GM10248 (cell line): ENCODE measurements at places on chromosomes 7 and 10.

- DNase-seq = no peak
Measured at GRCh38 chr7:131011432-131011742, 277.4 kb upstream of the KLF14 start.

DNA sequence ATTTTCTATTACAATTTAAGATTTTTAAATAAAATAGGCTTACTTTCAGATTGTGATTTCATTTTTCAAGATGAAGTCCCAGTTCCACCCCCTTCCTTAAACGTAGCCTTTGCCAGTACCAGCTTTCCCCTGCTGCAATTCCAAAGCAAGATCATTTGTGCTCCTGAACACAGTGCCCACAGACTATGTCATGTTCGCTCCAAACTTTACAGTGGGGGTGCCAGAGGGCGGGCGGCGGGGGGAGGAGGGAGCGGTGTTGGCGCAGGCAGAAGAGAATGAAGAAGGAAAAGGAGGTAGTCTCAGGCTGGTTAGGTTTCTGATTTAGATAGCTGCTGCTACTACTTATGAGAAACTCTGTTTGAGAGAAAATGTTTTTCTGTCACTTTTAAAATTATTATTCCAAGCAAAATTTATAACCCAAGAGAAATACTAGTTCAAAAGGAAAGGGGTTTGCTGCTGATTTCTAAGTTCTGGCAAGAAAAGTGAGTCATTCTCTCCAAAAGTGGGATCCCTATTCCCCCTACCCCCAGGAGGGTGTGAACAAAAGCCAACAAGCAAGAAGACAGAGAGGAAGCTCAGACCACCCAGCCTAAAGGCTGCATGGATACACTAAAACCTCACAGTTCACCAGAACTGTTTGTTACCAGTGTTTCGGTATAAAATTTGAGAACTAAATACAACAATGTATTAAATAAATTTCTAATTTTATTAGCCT, 109.6 kb downstream of the SRPK2 start:
- no peak for DNase-seq

GRCh38 chr10:4247379-4247778, 462.4 kb upstream of the KLF6 start:
- no peak for DNase-seq

DNA sequence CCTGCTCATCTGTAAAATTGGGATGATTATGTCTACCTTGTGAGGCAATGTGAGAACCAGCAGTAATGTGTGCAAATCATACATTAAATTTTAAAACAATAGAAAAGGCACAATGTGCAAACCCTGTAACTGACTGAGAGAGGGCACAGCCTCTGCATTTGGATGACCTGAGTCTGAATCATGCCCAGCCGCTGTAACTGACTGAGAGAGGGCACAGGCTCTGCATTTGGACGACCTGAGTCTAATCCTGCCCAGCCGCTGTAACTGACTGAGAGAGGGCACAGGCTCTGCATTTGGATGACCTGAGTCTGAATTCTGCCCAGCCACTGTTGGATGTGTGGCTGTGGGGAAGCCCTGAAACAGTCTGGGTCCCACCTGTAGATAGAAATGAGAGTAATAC, 351.5 kb upstream of the SHH start:
- no peak for DNase-seq

GRCh38 chr7:27171637-27172314, 2.3 kb downstream of the HOXA10 start:
- DNase-seq = no peak

DNA sequence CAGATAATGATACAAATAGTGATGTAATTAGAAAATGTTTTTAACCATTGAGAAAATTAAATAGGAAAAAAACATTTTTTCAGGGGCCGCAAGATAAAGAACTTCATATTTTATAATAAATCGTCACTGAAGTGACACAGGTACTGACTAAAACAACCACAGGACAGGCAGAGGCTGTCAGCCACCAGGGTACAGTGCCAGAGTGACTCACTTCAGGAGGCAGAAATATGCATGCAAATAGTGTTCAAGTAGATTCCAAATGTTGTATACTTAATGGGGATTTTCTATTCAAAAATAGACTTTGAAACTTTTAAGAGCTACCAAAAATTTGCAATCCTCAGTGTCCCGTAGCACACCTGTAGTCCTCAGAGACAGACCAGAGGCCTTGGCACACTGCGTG, 68.6 kb downstream of the FRMPD2 start:
- DNase-seq = no peak

DNA sequence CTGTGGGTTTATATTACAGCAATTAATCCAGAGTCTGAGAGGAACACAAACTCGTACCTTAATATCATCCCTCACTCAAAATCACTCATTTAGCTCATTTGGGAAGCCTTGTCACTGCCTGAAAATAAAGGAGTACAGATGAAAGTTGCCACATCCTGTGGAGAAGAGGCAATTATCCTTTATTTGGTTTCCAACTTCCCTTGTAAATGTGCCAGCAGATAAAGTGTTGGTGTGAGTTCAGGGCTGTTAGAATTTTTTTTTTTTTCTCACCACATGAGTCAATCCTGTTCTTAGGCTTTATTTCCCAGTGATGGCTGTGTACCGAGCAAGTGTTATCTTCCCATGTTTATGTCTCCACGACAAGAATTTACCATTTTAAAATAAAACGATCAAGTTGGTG, 99.0 kb upstream of the SMIM30 start:
- no peak for DNase-seq

GRCh38 chr10:71860243-71861029, 9.4 kb upstream of the PSAP start:
- DNase-seq = peak; percentile 58

GRCh38 chr10:127556916-127557315, 7.8 kb downstream of the NPS start:
- no peak for DNase-seq

GRCh38 chr10:73639286-73639685, 2.0 kb downstream of the MYOZ1 start:
- DNase-seq = no peak

GRCh38 chr10:128419466-128420019, 293.3 kb upstream of the MKI67 start:
- no peak for DNase-seq

DNA sequence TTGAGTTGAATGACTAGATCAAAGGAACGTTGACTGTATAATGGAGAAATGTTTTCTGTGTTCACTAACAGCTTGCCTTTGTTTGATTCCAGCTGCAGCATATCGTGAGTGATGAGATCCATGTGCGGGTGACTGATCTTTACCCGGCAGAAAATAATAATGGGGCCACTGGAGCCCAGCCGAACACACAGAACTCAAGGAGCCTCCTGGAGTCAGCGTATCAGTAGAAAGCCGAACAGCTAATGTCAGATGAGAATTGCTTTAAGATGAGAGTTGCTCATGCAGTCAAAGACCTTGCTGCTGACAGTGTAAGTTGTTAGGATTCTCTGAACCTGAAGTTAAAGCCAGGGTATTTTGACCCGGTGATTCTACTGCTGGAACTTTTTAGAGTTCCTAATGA, 34.3 kb upstream of the MTPAP start:
- DNase-seq = no peak

- no peak for DNase-seq
Measured at GRCh38 chr7:144378651-144379050, 23.4 kb downstream of the ARHGEF5 start.

GRCh38 chr10:113214331-113214730, 264.3 kb downstream of the TCF7L2 start:
- no peak for DNase-seq

DNA sequence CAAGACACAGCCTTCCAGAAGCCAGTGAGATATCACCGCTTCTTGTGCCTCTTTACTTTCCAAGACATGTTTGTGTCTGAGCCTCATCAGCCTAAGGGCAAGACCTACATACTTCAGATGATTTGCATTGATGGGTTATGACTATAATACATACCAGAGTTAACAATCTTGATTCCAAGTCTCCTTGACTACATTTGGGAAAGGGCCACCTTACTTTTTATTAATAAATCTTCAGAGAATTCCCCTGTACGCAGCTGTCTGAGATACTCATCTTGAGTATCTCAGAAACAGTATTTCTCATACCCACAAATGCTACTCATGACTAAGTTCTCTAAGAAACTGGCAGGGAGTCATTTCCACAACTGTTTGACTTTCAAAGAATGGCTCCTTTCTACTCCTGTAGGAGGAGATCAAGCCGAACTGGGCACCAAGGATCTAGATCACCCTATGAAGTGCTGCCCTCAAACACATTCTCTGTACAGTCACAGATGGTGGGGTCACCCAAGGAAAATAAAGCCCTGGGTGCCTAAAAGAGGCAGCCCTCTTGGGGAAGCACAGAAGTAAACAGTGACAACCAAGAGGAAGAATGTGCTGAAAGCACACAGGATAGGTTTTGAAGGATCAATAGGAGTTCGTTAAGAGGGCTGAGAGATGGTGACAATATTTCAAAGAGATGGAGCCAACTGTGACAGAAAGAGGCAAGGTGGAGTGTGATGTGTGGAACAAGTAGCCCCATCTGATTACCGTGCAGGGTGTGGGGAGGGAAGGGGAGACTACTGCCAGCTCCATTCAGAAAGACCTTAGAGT, 138.9 kb downstream of the JAZF1 start:
- no peak for DNase-seq

GRCh38 chr10:132058793-132059759, 6.7 kb upstream of the JAKMIP3 start:
- DNase-seq = no peak

DNA sequence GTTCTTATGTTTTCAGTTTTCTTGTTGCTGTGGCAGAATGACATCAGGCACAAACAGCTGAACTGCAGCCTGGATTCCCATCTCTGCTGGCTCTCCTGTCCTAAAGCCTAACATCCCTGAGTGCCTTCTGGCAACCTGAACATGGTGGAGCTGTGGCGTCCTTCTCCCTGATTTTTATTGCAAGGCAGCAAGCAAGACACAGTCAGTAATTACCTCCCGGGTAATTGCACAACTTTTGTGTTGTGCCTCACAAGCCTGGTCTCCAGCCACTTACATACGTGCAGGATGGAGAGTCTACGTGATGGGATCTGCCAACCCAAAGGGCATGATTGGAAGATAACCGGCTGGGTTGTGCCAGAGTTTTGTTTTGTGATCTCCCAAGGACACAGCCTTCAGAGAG, 116.1 kb upstream of the PARD3 start:
- DNase-seq = no peak

DNA sequence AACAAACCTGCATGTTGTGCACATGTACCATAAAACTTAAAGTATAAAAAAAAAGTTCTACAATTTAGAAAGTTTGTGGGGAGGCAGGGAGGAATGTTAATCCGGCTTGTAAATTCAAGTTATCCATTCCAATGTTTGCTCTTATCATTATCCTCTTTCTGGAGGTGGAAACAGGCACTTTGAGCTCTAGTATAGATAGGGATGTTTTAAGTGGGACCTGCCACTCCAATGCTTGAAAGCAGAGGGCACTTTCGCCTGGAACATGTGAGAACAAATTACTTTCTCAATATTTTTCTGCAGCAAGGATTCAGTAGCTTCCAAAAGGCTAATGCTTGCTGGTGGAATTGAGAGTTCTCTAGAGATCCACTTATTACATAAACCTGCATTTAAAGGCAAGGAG, 45.6 kb downstream of the FEZF1 start:
- DNase-seq = no peak

- no peak for DNase-seq
Measured at GRCh38 chr10:102994531-102995295, 76.6 kb downstream of the CNNM2 start.

DNA sequence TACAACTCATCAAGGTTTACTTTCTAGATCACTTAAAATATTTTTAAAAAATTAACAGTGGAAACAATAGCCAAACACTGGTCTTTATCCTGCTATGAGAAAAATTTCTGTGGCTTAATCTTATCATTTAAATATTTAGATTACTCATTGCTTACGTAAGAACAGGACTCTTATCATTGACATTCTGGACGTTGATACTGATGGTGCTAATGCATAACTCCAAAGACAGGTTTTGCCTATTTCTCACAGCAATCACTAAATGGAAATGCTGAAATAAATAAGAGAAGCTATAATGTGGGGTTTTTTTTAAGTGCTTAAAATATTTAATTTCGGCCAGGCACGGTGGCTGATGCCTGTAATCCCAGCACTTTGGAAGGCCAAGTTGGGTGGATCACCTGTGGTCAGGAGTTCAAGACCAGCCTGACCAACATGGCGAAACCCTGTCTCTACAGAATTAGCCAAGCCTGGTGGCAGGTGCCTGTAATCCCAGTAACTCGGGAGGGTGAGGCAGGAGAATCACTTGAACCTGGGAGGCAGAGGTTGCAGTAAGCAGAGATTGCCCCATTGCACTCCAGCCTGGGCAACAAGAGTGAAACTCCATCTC, 195.0 kb downstream of the HGF start:
- DNase-seq = no peak

DNA sequence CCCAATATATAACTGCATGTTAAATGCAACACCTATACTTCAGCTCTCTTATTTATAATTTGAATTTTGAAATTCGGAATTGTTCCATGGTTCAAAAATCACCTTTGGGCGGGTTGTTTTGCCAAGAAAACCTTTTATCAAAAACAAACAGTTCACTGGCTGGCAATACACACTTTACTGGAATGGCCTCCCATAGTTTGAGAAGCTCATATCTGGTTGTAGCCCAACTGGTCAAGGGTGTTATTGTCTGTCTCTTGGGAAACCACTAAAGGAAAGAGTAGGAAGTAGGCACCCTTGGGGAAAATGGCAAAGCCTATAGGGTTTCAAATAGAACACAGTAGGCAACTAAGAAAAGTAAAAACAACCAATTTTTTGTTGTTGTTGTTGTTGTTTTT, 117.9 kb downstream of the HIPK2 start:
- DNase-seq = no peak

DNA sequence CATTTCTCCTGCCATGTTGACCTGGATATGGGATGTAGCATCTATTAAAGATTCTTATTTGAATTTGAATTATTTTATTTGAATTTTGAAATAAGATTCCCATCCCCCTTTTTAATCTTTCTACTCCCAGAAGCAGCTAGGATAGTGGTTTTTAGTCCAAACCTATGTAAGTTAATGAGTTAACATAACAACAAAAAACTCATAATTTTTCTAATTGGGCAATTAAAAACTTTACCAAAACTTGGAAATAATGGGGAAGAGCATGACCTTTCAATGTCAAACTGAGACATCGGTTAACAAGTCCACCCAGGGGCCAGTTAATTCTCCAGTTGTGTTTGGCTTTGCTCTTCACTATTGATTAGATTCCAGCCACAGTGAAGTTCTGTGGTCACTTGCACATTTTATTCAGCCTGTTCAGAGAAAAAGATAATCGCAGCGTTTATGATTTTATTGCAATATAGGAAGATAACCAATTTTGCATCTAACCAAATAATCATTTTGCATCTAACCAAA, 1.2 kb upstream of the FAM13C start:
- no peak for DNase-seq

DNA sequence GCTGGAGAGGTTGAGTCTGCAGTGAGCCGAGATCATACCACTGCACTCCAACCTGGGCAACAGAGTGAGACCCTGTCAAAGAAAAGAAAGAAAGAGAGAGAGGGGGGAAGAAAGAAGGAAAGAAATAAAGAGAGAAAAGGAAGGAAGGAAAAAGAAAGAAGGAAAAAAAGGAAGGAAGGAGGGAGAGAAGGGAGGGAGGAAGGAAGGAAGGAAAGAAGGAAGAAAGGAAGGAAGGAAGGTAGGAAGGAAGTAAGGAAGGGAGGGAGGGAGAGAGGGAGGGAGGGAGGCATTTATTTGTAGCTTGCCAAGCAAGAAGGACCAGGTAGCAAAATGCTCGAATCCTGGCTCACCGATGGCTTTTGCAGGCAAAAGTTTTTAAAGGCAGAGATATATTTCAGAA, 74.5 kb upstream of the BAIAP2L1 start:
- no peak for DNase-seq

GRCh38 chr10:621981-622740, 67.3 kb downstream of the DIP2C start:
- DNase-seq = no peak

- no peak for DNase-seq
Measured at GRCh38 chr10:123669886-123670285, 3.7 kb downstream of the GPR26 start.

GRCh38 chr10:114663626-114664025, 5.6 kb upstream of the ABLIM1 start:
- no peak for DNase-seq
